ENCODE measurements at places on chromosomes 2 and 18. TPM values are rescaled to one million over a fixed set of nuclear protein-coding genes. Genes with fewer than 3 reads are reported as not detected.

- DNase-seq: no peak
Measured at GRCh38 chr2:128777196-128778035, 458.7 kb upstream of the HS6ST1 start.

- no peak for DNase-seq
Measured at GRCh38 chr2:71067567-71068217, 756 bp upstream of the NAGK start.

DNA sequence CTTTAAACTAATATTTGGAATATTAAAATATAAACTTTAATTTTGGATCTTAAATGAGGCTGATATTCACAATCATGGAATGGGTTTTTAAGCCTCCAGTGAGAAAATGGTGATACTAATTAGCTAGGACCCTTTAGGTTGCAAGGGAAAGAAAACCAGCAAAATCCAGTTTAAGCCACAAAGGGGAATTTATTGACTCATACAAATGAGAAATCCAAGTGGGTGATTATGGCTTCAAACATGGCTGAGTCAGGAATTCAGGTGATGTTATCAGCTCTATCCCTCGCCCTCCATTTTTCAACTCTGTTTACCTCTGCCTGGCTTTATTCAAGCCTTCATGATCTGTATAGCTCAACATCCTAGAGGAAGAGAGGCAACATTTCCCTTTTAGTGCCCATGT lies 75.3 kb upstream of the DLX2 start:
- no peak for DNase-seq

The ICOS gene
- total RNA-seq: 53.2 TPM

The CIB4 gene
- total RNA-seq: not detected
